ENCODE measurements at places on chromosomes 2 and 18. TPM values are rescaled to one million over a fixed set of nuclear protein-coding genes. Genes with fewer than 3 reads are reported as not detected.

GRCh38 chr2:156589381-156590079, 153.4 kb downstream of the GPD2 start:
- no peak overlapping the region for H3K27ac ChIP-seq
- no peaks in the 10 kb centered on the region for H3K36me3 ChIP-seq

DNA sequence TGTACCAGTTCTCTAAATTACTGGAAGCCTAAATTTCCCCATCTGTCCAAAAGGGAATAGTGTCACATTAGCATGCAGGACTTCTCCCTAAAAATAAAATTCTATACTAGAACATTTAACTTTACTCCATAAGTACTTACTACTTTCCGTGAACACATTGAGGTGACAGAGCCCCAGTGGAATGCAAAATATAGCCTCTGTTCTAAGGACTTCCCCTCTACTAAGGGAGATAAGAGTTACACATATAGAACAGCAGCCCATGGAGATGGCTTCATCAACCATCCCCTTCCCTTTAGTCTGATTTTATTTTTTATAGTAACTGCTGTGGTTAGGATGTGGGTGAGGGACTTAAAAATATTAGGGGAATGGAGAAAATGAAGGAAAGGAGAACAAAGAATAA, 68.9 kb upstream of the STPG4 start:
- H3K4me1 ChIP-seq = no peaks in the 10 kb centered on the region
- no peak overlapping the region for H3K27ac ChIP-seq
- no peaks in the 10 kb centered on the region for H3K36me3 ChIP-seq
- DNase-seq = no peak
- H3K27me3 ChIP-seq = peaks cover 18% of the 10 kb centered on the region

Gene SCYGR4
- not detected for total RNA-seq

DNA sequence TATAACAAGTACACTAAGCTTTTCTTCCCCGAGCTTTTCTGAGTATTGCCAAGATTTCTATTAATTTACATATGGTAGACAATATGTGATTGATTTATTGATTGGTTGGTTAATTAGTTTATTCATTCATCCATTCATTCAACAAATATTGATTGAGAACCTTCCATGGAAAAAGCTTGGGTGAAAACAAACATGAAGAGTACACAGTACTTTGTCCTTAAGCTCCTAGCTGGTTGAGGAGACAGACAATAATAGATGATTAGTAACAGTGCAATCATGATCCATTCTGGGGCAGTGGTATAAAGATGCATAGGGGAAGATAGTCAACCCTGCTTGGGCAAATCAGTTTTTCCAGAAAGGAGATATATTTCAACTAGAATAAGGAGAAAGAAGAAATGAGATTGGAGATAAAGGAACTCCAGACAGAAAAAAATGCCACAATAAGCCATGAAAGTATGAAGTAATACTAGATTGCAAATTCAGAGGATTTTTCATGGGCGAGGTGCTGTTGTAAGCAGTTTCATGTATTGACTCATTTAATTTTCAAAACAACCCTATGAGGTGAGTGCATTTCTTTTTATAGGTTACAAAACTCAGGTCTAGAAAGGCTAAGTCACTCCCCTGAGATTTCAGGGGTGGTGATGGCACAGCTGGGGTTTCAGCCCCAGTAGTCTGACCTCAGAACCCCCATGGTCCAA, 129.5 kb downstream of the RND3 start:
- no peak overlapping the region for H3K4me3 ChIP-seq
- H3K27me3 ChIP-seq = no peaks in the 10 kb centered on the region
- DNase-seq = no peak

- H3K27me3 ChIP-seq = peaks cover 65% of the 10 kb centered on the region
- H3K36me3 ChIP-seq = no peaks in the 10 kb centered on the region
- H3K4me1 ChIP-seq = no peaks in the 10 kb centered on the region
Measured at GRCh38 chr2:60540074-60540473, 13.4 kb downstream of the BCL11A start.
